Muscle of leg (tissue), 16 donors: ENCODE measurements at places on chromosomes 12 and 14. TPM values are rescaled to one million over a fixed set of nuclear protein-coding genes. Genes with fewer than 3 reads are reported as not detected.

MSI1 gene
- 1.2 TPM for total RNA-seq

IAPP gene
- not detected for total RNA-seq

KRT78 gene
- total RNA-seq: not detected

SPTSSA gene
- 5.1 TPM for total RNA-seq

PTCSC3 gene
- total RNA-seq: not detected

ABCD2 gene
- total RNA-seq: 0.09 TPM

GUCY2C gene
- total RNA-seq: not detected

ASB2 gene
- total RNA-seq: 32.3 TPM

HECTD1 gene
- 149 TPM for total RNA-seq

NR1H4 gene
- total RNA-seq: 0.04 TPM

PFKM gene
- 247 TPM for total RNA-seq

PTPRR gene
- total RNA-seq: 2.0 TPM

OR4K2 gene
- total RNA-seq: not detected

KIAA0586 gene
- 20.1 TPM for total RNA-seq

CLEC4D gene
- not detected for total RNA-seq

RND1 gene
- 0.22 TPM for total RNA-seq

LTB4R gene
- 2.5 TPM for total RNA-seq
